ENCODE measurements at places on chromosomes 3 and 15.
A peak's percentile ranks its signal among the peaks of the same experiment; 100 is the strongest.

DNA sequence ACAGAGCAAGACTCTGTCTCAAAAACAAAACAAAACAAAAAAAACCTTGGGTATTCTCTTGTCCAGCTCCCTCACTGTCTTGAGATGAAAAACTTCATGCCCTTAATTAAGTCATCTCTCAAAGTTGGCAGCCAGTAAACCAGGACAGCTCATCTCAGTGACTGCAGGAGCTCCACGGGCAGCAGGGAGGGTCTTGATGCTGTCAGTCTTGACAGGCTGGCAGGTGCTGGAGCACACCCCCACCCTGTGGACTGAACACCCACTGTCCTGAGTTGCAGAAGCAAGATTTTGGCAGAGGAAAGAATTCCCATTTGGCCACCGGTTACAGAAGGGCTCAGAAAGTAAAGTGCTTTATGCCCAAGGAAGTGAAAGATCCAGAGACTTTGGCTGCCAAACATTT, 8.0 kb downstream of the DNAJA4 start:
- DNase-seq = no peak

DNA sequence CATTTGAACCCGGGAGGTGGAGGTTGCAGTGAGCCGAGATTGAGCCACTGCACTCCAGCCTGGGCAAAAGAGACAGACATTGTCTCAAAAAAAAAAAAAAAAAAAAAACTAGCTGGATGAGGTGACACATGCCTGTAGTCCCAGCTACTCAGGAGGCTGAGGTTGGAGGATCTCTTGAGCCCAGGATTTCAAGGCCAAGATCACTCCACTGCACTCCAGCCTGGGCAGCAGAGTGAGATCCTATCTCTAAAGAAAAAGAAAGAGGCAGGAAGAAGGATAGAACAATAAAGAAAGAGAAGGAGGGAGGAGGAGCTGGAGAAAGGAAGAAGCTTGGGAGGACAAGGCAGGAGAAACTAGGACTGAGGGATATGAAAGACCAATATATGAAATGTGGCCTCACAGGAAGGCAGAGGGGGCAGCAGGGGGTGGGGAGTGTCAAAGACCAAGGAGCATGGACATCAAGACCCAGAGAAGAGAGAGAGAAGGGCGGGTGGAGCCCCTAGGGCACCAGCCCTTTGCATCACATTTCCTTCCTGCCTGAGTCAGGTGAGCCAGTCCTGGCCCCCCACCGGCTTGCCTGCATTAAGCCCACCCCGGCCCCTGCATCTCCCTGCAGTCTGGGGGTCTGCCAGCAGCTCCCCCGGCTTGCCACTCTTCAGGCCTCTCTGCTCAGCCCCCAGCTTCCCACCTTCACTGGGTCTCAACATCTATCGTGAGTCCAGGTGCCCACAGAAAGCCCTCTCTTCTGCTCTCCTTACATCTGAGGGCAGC, 11.5 kb downstream of the IGDCC3 start:
- no peak for DNase-seq

DNA sequence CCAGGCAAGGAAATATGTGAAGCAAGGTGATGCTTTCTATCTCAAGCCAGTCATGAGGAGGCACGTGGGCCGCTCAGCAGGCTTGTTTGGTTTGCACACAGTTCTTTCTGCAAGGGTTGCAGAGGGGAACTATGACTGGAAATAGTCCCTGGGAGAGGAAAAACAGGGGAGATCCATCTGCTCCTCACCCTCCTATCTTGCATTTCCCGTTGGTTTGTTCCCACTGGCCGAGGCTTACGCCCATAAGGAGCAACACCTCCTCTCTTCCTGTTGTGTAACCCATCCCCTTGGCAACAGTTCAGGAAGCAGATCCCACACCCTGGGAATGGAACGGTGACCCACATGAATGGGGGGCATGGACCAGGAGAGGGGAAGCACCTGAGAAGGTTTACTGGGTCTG, 72.1 kb upstream of the MAGI1 start:
- DNase-seq = no peak

DNA sequence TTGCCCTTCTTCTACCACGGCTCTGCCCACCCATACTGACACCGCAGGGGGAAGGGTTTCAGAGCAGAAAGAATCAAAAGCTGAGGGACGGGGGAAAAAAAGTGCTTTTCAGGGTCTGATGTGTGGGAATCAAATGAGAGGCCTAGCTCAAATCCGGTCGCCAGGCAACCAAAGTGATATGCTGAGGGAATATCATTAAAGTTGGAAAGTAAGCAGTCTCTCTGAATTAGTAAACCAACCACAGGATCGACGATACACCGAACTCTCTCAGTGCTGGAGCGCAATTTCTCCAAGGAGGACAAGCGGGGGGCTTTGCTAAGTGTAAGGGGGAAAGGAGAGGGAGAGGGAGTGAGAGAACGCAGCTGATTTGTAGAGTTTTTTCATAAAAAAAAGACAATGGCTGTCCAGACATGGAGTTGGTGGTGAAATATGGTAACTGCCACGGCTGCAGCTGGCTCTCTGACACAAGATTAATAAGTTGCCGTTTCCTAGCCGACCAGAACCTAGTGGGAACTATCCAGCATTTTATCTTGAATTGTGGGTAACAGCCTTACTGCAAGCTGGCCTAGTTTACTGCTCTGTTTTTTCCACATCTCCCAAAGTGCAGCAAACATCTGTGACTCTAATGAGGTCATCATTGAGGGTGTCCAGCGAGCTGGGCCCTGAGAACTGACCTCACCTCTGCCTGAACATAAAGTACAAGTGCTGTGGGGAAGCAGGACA, 530.2 kb downstream of the SOX2 start:
- DNase-seq = no peak

DNA sequence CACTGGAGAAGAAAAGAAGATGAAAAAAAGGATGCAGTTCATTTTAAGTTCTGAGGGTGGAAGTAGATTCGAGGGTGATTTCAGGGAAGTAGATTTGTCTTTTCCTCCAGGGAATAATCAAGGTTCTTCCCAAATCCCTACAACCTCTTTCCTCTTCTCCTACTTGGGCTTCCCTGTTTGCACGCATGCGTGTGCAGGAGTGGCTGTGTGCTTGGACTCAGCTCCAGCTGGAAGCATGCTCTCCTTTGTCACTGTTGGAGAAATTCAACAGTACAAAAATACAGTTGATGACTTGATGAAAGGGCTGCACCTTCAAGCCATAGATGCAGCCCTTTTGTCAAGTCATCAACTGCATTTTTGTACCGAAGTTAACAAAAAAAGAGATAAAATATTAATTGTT, 3.8 kb downstream of the OR5K2 start:
- no peak for DNase-seq

GRCh38 chr15:58517252-58517681, 85.5 kb downstream of the LIPC start:
- DNase-seq = no peak

- DNase-seq = no peak
These were observed 15.8 kb upstream of the SST start for GRCh38 chr3:187685948-187686347.

GRCh38 chr15:80939216-80939615, 50.4 kb downstream of the MESD start:
- no peak for DNase-seq

DNA sequence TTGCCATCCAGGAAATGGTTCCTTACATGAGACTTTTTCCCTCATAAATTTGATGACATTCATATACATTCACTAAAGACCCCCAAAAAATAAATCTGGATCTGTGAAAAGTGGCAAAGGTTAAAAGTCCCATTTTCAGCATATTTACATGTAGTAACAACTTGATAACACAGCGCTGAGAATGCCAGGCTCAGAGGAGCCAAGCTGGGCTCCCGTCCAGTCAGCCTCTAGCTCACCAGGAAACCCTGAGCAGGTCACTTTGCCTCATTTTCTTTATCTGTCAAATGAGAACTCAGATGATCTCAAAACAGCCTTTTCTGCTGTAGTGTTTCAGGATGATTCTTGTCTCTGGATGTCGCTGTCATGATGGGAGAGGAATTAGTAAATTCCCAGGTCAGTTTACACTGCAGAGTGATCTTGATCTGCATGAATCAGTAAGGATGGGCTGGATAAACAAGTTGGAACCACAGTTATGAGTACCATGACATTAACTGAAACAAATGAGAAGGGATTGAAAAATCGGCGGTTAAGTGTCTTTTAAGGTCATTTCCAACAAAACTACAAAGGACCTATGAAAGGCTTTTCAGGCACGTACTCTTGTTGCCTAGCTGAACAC, 82.8 kb downstream of the PPARG start:
- DNase-seq = no peak

DNA sequence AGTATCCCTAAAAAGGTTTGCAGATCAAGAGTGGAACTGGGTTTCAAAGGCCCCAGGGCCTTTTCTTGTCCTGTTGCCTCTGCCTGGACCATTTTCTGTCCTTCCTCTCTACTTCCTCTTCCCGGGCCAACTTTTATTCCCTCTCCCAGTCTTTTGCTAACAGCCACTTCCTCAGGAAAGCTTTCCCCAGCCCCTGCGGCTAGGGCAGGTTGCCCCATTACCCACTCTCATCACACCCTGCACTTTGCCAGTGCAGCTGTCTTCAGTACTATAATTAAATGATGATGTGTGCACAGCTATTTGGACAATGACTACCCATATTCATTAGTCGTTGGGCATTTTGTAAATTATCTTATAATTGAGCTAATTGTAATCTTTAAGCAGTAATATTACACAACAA, 150.5 kb upstream of the THBS1 start:
- no peak for DNase-seq

- no peak for DNase-seq
These were observed 110.8 kb downstream of the BBX start for GRCh38 chr3:107633327-107634098.

- DNase-seq = no peak
These were observed 41.8 kb downstream of the FILIP1L start for GRCh38 chr3:100072326-100073048.

GRCh38 chr3:134847349-134847748, 52.3 kb downstream of the EPHB1 start:
- DNase-seq = no peak

DNA sequence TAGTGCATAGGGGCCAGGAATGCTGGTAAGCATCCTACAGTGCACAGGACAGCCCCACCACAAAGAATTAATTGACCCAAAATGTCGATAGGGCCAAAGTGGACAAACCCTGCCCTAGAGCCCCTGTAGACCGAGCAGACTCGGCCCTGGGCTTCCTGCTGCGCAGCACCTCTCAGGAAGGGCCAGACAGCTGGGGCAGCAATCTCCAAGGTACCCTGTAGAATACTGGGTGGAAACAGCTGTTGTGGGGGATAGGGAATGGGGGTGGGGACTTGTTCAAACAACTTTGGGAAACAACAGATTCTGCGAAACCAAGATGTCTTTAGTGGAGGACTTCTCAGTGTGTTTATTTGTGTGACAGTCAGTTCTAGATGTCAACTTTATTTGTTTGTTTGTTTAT, 67.1 kb downstream of the MRPL46 start:
- DNase-seq = no peak

DNA sequence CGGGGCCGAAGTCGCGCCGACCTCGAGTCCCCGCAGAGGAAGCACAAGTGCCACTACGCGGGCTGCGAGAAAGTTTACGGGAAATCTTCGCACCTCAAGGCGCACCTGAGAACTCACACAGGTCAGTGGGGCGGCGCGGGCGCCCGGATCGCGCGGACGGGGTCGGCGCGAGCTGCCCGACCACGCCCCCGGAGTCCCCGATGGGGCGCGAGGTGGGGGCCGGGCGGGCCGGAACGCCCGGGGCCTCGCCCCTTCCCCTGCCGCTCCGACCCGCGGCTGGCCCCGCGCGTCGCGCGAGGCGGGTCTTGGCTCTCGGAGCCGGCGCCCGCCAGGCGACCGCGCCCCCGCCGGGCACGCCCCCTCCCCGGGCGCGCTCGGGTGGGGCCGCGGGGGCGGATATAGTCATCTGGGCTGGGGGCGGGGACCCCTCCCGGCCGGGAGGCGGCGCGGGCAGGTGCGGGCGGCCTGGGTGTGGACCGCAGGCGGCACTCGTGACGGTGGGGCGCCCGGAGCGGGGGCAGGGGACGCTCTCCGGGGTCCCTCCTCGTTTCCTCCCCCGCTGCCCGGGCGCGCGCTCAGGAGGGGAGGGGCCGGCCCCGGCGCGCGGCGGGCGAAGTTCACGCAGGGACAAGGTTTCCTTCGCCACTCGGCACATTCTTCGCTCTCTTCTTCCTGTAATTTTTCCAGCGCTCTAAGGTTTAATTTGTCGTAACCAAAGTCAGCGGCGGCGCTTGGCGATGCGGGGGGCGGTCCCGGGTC, 1.2 kb downstream of the KLF13 start:
- DNase-seq = peak; percentile 32

DNA sequence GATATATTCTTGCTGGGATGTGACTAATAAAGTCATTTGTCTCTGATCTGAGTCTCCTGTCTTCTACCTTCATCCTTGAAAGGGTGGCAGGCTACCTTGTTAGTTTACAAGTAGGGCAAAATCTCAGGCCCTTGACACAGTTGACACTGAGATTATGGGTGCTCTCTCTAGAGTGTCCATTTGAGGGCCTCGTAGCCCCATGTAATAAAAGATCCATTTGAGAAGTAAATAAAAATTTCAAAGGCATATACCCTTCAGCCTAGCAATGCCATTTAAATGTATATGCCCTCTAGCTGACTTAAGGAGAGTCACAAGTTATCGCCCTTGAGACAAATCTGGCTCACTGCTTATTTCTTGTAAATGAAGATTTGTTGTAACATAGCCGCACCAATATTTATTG, 98.6 kb downstream of the TCF12 start:
- DNase-seq = no peak

DNA sequence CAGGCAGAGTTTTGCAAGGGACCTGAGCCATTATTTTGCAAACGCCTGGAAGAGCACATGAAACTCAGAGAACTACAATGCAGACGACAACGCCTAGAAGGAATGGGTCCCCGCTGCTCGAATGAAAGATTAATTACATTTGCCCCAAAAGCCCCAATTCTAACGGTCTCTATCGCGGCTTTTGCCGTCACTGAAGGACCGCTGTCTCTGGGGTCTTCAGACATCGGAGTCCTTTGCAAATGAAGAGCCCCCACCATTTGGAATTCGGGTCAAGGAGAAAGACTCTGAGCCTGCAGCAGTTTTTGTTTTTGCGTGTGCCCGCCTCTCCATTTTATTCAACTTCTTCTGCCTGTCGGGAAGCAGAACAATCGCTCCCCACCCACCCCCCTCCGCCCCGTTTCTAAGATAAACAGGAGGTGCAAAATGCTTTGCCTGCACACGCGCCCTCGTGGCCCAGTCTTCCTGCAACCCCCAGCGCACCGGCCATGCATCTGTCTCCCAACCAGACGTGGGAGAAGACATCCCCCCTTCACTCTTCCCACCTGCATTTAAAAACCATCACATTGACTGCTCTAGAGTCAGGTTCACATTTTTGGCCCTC, 13.5 kb downstream of the SOX2 start:
- DNase-seq = no peak

GRCh38 chr3:190718671-190719070, 143.8 kb downstream of the GMNC start:
- DNase-seq = no peak
